ENCODE measurements at places on chromosomes 7 and 10. TPM values are rescaled to one million over a fixed set of nuclear protein-coding genes. Genes with fewer than 3 reads are reported as not detected.

MNX1 gene
- total RNA-seq, result not detected

FXYD4 gene
- not detected for total RNA-seq

UNCX gene
- total RNA-seq, result not detected

BHLHA15 gene
- not detected for total RNA-seq

DBF4 gene
- total RNA-seq, result 5.0 TPM

TMEM270 gene
- total RNA-seq, result not detected

MBL2 gene
- 0.08 TPM for total RNA-seq

MACC1 gene
- 1.6 TPM for total RNA-seq

MUC12 gene
- not detected for total RNA-seq

COL26A1 gene
- total RNA-seq, result 10.8 TPM

THSD7A gene
- 18.4 TPM for total RNA-seq

GOLGA7B gene
- 0.09 TPM for total RNA-seq

LRIT1 gene
- not detected for total RNA-seq

PRLHR gene
- total RNA-seq, result 10.4 TPM

UTF1 gene
- total RNA-seq, result 0.19 TPM

METTL27 gene
- total RNA-seq, result 6.3 TPM

EZH2 gene
- 2.3 TPM for total RNA-seq

PDK4 gene
- 211 TPM for total RNA-seq

GRCh38 chr7:151178831-151179230, 8.2 kb downstream of the ASB10 start:
- DNase-seq, result no peak

DNA sequence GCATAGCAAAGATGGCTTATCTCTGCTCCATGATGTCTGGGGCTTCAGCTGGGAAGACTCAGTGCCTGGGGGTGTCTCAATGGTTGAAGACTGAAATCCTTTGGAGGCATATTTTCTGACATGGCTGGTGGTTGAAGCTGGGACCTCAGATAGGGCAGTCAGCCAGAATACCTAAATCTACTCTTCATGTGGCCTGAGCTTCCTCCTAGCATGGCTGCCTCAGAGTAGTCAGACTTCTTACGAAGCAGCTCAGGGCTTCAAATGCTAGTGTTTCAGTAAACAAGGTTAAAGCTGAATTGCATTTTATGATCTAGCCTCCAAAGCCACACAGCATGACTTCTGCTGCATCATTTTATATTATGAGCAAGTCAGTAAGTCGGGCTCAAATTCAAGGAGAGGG, 2.6 kb upstream of the BRAF start:
- no peak for DNase-seq

GRCh38 chr7:123538189-123538714, 3.9 kb upstream of the IQUB start:
- DNase-seq, result no peak

- DNase-seq, result no peak
Measured at GRCh38 chr7:141649137-141649864, 52.7 kb downstream of the DENND11 start.

DNA sequence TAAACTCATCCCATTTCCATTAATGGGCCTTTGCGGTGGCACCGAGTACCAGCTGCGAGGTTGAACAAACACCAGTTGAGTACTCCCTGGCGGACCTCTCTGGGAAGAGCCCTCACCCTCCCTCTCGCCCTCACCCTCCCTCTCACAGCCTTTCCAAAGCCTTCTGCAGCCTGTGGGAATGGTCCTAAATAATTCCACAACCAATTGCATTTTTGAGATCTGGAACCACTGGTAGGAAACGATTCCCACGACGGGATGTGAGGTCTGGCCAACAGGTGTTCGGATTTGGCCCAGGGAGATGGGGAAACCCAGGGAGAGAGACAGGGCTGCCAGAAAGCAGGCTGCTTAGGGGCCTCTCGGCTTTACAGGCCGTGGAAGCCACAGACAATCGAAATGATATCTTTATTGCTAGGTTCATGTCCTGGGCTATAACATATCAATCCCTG, 5.3 kb downstream of the PTF1A start:
- no peak for DNase-seq

- no peak for DNase-seq
Measured at GRCh38 chr7:510131-510481, 9.5 kb downstream of the PDGFA start.

DNA sequence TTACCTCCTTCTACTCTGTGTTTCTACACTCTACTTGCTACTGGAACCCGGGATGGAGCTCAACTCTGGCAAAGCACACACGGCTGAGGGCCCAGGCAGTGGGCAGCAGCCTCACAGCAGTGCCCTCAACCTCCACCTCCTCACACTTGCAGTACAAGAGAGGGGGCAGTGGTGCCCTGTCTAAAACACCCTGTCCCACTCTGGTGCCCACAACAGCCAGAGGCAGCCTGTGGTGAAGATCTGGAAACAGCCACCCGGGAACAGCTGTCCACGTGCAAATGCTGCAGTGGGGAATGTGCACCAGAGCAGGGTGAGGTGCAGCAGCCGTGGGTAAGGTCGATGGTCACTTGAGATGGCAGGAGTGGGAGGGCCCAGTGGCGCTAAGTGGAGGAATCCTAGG, 13.7 kb downstream of the MAT1A start:
- DNase-seq, result no peak

DNA sequence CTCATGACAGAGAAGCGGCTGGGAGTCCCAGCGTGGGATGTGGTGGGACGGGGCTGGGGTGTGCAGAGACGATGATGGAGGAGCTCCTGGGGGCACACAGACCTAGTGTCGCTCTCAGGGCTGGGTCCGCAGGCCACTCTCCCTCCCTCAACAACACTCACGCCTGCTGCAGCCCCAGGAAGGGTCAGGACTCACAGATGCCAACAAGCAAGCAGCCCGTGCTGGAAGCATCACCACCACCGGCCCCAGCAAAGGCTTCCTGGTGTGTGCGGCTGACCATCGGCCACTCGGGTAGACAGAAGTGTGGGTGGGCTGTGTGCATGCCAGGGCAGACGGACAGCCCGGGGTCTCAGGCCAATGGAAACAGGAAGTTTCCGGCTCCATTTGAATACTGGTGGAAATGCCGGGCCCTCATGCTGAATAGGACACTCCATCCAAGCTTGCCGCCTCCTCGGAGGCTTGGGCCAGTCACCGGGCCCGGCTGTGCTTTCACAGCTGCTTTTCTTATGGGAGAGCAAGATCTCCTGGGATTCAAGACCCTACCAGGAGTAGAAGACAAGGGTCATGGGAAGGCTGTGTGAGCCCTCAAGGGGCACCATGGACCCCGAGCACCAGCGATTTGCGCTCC, 178.1 kb downstream of the ELFN1 start:
- DNase-seq, result no peak

DNA sequence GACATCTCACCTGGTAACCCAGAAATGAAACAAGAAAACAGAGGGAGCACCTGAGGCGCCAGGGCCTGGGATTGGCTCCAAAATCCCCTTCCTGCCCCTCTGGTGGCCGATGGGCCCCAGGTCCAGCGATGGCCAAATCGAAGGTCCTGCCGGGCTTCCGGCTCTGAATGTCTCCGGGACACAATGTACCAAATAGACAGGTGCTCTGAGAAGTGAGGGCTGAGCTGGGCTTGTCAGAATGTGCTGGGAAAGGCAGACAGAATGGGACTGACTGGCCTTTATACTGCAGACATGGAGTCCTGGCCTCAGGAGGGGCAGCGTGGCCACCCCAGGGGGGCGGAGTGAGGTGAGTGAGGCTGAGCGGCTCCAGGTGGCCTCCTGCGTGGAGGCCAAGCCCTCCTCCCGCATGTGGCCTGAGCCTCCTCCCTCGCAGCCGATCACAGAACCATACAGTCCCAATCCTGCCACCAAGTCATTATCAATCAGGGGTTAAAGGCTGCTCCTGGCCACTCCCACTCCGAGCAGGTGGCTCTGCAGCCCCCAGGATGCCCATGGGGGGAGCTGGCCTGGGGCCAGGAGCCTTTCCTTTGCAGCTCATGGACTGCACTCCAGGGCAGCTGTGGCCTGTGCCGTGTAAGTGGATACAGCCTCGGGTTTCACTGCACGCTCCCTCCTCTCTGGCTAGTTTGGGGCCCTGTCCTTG, 185.5 kb downstream of the ADARB2 start:
- DNase-seq, result no peak

DNA sequence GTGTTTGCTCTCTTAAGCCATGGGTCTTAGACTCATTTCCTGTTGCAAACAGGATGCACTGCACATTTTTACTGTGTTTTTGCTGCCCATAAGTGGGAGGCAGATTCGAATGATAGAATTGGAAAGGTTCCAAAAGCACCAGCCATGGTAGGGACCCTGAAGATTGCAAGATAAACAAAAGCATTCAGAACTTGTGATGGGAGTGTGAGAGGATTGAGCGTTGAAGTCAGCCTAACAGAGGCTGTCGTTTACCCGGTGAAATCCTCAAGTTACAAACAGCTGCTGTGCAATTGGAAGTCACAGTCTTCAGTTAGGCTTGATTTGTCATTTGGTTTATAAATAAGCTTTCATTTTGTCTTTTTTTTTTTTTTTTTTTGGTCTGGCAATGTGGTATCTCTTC, 192.7 kb upstream of the MKI67 start:
- DNase-seq, result no peak

DNA sequence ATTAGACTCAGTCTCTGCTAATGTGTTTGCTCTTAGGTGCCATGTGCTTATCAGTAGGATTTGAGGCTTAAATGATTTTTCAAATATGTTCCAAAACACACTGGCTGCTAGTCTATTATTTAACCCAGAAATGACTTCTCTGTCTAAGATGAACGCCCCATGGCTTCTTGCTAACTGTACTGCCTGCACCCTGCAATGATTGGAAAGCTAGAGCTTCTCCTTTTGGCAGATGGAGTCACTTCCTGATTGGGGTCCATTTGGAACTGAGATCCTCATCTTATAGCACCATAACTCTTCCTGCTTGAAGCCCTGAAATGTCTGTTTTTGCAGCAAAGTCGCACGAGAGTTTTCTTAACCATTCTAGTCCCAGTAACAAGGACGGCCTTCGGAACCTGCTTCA, 186.5 kb upstream of the ADO start:
- no peak for DNase-seq

DNA sequence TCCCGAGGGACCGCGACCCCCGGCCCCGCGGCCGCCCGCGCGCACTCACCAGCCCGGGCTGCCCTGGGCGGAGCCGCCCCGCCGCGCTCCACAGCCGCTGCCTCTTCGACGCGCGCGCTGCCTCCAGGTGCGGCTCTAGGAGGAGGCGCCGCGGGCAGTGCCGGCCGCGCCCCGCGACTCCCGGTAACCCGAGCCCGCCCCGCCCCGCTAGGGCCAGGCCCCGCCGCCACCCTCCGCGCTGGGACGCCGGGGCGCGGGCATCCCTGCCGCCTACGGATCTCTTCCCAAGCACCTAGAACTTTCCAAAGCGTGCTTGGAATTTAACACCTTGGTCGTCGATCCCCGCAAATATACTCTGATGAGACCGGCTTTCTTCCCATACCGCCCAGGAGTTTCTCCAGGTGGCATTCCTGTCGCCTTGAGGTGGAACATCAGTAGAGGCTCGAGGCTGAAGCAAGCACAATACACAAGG, at the start of gene SLC26A5:
TSS of gene SLC26A5 (minus strand) at position 159 of the 472 bp plus-strand sequence. CDS start 24,693 bp downstream, outside the sequence.
- no peak for DNase-seq

- DNase-seq, result no peak
Measured at GRCh38 chr7:76280408-76280807, 22.1 kb upstream of the HSPB1 start.

DNA sequence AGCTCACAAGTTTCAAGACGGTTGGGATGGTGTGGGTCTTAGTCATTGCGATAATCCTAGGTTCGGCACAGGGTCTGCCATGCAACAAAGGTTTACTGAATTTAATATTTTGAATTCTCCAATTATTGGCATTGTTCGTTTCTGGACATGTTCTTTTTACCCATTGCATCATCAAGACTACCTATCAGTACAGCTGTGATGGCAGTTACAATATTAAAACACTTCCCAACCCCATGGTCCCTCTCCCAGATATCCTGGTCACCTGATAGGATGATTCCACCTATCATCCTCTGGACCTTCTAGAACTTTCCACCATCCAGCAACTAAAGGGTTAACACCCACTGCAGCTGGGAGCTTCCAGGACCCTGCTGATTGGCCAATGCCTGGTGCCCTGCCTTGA, 377.8 kb upstream of the PRKCQ start:
- DNase-seq, result no peak

GRCh38 chr10:131692686-131693334, 208.0 kb upstream of the PPP2R2D start:
- no peak for DNase-seq

DNA sequence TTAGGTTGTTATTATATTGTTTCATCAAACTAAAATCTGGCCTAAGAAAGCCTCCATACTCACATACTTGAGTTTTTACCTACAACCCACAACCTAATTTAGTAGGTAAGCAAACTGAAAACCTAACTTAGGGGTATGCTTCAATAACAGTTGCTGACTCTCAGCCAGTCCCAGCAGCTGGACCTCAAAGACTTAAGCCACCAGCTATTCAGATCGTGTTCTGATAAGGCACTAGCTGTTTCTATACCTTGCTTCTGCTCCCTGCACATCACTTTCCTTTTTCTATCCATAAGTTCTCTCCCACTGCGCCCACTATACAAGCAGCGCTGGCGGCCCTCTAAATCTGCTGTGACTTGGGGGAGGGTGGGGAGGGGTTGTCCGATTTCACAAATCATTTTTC, 42.3 kb downstream of the SUGCT start:
- DNase-seq, result no peak

- no peak for DNase-seq
Measured at GRCh38 chr10:21458126-21458871, 67.2 kb downstream of the SKIDA1 start.

- no peak for DNase-seq
Measured at GRCh38 chr7:111842491-111842890, 280.2 kb upstream of the IMMP2L start.

- DNase-seq, result no peak
Measured at GRCh38 chr7:42617806-42618457, 293.9 kb downstream of the C7orf25 start.

- DNase-seq, result no peak
Measured at GRCh38 chr10:62037166-62037831, 135.8 kb downstream of the ARID5B start.

- no peak for DNase-seq
Measured at GRCh38 chr10:84194424-84195043, at the start of gene CDHR1. TSS of gene CDHR1 (plus strand) at chr10:84194537. CDS start at chr10:84194761, 224 bp downstream.

GRCh38 chr7:33624215-33624614, 281.1 kb upstream of the BMPER start:
- no peak for DNase-seq

- DNase-seq, result no peak
Measured at GRCh38 chr10:62543571-62544355, 169.6 kb downstream of the ZNF365 start.

DNA sequence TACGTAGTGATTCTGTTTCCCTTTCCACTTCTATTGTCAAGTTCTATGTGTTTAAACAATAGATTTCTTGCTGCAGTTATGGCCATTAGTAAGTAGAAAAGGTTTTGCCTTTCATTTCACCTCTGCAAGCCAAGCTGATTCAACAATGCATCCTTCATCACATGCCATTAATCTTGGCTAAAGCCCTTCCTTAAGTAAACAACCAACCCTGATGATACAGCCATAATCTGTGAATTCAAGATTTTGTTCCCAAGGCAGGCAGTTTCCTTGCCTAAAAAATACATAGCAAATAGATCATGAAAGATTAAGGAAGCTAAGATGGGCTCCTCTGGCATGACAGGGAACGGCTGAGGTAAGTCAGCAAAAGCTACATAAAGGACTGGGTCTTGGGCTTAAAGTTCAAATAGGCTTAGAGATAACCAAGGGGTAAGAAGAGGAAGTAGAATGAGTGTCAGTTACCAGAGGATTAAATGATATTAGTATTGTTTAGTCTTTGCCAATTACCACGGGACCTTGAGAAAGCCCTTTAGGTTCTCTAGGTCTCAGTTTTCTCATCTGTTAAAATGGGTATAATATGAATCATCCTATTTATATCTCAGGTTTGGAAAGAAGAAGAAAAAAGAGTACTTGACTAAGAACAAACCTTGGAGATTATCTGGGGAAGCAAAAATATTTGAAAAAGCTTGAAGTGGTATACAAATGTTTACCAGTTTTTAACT, 35.9 kb upstream of the ANK3 start:
- no peak for DNase-seq

Data from adrenal gland (tissue), 19 donors.